AML-193 (cell line): ENCODE measurements at places on chromosomes 16 and 17.

- DNase-seq = no peak
Measured at GRCh38 chr17:14299280-14300141, 1.4 kb upstream of the HS3ST3B1 start.

GRCh38 chr17:6642592-6642991 is 1.7 kb downstream of the TXNDC17 start:
- DNase-seq = no peak

DNA sequence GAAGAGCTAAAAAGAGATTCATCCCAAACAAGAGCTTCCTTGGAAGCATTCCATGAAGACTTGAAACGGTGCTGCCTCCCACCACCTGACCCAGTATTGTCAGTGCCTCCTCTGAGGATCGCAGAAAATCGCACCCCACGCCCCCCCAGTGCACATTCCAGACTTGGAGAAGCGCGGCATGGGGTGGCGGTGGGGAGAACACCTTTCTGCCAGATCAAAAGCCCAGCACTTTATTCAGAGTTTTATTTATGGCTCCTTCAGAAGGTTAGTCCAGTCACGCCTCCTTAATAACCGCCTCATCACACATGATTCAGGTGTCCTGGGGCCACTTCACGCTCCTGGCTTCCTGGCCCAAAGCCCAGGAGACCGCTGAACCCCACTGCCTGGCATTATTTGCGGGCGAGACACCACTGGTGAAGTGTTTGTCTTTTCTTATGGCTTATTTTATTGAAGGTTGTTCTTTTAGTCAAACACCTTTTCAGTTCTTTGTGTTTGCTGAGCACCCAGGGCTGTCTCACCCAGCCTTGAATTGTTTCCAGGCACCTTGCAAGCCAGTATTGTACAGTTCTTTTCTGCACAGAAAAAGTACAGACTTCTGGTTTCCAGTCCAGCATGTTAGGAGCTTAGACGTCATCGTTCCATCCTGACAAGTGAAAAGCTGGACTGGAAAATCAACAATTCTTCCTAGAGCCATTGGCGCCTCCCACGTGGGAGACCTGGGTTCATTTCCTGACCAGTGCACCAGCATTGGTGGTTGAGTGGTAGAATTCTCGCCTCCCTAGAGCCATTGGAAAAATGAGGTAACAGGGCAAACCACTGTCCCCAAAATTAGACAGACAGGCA is 79.6 kb upstream of the CACNG5 start:
- DNase-seq = no peak

DNA sequence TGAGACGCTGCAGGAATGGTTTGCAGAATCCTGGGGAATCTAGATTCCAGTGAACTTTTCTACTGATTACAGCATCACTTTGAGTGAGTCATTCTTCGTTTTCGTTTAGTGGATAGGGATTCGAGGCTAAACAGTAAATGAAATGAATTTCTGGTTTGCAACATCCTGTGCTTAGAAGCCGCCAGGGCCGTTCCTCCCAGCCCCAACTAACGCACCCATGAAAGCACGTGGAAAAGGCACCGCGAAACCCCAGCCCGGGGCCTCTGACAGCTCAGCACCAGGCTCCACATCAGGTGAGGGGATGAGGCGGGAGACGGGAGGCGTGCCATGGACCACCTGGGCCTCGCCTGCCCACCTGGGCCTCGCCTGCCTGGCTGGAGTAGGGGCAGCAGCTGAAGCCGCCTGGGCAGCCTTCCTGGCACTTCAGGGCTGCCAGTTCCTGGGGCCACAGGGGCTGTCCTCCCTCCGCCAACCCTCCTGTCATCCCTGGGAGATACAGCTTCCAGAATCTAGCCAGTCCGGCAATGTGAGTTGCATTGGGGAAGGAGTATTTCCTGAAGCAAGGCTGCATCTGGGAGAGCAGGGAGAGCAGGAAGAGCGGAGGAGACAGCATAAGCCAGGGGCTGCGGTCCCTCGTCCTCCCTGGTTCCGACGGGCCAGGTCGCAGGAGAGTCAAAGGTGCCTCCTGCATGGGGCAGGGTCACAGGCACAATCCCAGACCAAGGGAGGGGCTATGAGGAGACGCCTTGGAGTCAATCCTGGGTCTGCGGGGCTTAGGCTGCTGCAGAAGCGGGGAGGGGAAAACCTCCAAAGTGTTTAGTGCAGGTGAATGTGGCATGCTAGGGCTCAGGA is 78.4 kb downstream of the RPH3AL start:
- no peak for DNase-seq
